ENCODE measurements at places on chromosomes 6 and 20.

DNA sequence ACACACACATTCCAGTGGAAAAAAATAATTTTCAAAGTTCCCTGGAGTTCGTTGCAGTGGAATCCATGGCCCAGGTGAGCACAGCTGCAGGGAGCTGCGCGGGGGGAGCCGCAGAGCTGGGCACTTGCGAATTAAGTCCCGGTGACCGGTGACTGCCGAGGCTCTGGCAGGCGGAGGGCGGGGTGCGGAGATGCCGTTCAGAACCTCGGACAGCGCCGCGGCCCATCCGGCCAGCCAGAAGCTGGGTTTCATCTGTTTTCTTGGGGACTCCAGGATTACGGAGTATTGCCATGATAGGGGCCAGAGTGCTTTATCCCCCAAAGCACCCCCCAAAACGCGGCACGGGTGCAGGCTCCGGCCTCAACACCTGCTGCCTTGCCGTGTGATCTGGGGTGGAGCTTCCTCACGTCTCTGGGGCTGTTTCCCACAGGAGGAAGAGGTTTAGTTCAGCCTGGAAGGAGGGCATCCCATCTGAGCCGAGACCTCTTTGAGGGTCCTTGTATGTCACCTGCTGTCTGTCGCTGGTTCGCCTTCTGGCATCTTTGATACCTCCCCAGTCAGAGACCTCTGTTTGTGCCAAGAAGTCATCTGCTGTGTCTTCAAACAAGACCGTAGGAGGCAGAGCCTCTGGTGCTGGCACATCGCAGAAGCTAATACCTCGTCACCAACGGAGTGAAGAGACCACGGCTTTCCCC is 99.4 kb downstream of the YTHDF1 start:
- peak; percentile 40 for DNase-seq

- DNase-seq: no peak
Measured at GRCh38 chr6:31712296-31712695, 2.9 kb upstream of the LY6G6D start.

- DNase-seq: no peak
Measured at GRCh38 chr6:157272372-157272771, 50.9 kb downstream of the TMEM242 start.

DNA sequence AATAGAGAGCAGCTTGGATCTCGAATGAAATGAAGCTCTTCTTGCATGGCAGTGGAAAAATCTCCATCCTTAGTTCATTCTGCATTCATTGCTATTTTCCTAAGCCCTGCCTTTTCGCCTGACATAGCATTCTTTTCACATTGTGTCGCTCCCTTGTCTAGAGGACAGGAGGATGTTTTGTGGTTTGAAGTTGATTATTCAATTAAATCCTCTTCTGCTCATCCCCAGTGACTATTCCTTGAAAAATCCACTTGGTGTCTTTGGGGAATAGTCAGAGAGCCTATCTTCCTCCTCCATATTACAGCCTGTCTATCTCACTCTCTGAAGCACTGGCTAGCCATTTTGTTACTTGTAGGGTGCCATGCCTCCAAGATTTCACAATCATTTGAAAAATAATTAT is 161.2 kb downstream of the KLHL32 start:
- DNase-seq: no peak

DNA sequence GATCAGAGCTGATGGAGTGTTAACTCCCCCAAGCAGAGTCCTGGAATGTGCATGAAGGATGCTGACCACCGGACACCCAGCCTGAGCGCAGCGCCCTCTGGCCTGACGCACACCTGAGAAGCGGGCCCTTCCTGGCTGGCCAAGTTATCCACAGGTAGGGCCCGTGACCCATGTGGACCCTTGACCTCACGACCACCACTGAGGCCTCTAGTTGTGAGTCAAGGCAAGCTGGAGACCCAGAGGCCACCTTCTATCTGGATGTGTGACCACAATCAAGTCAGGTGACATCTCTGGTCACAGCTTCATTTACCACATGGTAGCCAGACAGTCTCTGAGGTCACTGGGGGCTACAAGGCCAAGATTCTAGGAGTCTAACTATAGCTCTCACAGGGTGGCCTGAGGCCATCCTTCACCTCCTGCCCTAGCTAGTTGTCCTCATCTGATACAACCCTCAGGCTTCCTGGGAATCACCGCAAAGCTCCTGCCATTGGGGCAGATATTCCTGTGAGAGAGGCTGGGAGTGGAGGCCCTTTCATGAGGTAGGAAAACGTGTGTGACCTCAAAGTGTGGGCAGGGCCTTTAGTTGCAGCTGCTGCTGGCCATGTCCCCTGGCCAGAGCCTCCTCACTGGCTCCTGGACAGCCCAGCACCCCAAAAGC is 53.1 kb downstream of the DSTN start:
- no peak for DNase-seq

GRCh38 chr6:161547617-161548016 is 273.8 kb upstream of the AGPAT4 start:
- no peak for DNase-seq

GRCh38 chr6:36099869-36100483 is 30.3 kb upstream of the MAPK13 start:
- DNase-seq: no peak

Measured in renal cortex interstitium (tissue), 15 donors.